Right cardiac atrium (tissue), 5 donors: ENCODE measurements at places on chromosomes 2 and 18. TPM values are rescaled to one million over a fixed set of nuclear protein-coding genes. Genes with fewer than 3 reads are reported as not detected.

The POMC gene
- polyA plus RNA-seq: 13.2 TPM

The TANK gene
- 24.1 TPM for polyA plus RNA-seq

The SH3BP4 gene
- 12.3 TPM for polyA plus RNA-seq

The REG3G gene
- not detected for polyA plus RNA-seq

The RGPD6 gene
- 11.9 TPM for polyA plus RNA-seq

The KCNF1 gene
- polyA plus RNA-seq: 0.52 TPM

The TUBA4B gene
- not detected for polyA plus RNA-seq

The CROCC2 gene
- polyA plus RNA-seq: not detected

The VWC2L gene
- polyA plus RNA-seq: not detected

The TMEM37 gene
- polyA plus RNA-seq: 8.2 TPM

The PSTPIP2 gene
- 1.5 TPM for polyA plus RNA-seq

The BOLL gene
- polyA plus RNA-seq: 0.11 TPM

The CTAGE1 gene
- polyA plus RNA-seq: 0.07 TPM

The KCNK3 gene
- polyA plus RNA-seq: 29.3 TPM

The CCDC121 gene
- 4.1 TPM for polyA plus RNA-seq

The PLB1 gene
- 0.86 TPM for polyA plus RNA-seq

The LDLRAD4 gene
- polyA plus RNA-seq: 25.7 TPM

The IMP4 gene
- polyA plus RNA-seq: 50.4 TPM

The SIX3 gene
- not detected for polyA plus RNA-seq

The STAT1 gene
- 19.4 TPM for polyA plus RNA-seq
